Natural killer cell treated with Interleukin-12 subunit alpha and Interleukin-12 subunit beta and Interleukin-15 and Interleukin-18, amount 100 ng/mL, for 72 hours (primary cell): ENCODE measurements at places on chromosomes 7 and 10.

DNA sequence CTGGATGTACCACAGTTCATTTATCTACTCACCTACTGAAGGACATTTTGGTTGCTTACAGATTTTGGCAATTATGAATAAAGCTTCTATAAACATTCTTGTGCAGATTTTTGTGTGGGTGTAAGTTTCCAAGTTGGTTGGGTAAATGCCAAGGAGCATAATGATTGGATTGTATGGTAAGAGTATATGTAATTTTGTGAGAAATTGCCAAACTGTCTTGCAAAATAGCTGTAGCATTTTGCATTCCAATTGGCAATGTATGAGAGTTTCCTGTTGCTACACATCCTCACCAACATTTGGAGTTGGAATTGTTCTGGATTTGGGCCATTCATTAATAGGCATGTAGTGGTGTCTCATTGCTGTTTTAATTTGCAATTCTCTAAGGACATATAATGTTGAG is 33.9 kb upstream of the HYAL4 start:
- no peak for DNase-seq

- DNase-seq, result no peak
Measured at GRCh38 chr10:84088626-84089025, 50.7 kb upstream of the GHITM start.

DNA sequence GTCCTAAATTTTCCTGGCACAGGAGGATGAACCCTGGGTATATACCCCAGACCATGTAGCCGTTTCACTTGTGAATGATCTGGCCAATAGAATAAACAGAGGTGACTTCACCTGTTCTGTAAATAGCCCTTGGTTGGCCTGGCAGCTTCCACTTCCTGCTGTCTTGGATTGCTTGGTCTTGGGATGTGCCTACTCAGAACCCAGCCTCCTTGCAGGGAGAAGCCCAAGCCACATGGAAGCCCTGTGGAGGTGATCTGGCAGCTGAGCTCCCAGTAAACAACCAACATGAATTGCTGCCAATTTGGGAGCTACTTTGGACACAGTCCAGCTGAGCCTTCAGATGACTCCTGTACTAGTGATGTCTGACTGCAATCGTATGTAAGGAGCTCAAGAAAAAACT is 4.8 kb upstream of the RAPGEF5 start:
- no peak for DNase-seq

DNA sequence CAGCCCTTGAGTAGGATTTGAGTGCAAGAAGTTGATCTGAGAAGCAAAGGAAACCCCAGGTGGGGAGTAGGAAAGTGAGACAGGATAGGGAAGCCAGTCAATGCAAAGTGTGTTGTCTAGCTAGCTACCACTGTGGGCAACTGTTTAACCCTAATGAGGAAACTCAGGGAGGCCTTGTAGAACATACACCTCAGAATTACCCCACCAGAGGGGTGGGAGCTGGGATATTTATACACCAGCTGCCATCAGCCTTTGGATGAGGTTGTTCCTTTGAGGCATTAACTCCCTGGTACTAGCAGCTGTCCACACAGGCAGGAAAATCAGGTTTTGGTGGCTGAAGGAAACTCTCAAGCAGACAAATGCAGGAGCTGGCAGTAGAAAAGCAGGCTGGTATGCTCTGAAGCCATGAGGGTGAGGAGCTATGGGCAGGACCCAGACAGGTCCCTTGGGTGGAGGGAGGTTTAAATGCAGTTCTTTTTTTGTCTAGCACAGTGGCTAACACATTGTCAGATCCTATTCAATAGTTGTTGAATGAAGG is 60.1 kb upstream of the ARID5B start:
- DNase-seq, result no peak

- DNase-seq, result no peak
Measured at GRCh38 chr10:33010132-33011037, 52.4 kb upstream of the ITGB1 start.

DNA sequence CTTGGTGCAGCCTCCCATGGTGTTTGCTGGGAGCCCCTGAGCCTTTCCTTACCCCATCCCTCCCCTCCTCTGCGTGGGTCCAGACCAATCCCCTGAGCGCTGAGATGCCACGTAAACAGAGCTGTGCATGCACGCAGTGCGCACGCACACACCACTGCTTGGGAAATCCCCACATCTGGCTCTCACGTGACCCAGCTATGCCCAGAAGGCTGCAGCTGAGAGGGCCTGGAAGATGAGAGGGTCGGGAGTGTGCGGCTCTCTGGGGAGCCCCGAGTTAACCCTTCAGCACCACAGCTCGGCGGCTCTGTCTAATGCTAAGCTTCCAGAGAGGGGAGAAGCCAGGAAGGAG is 177.2 kb downstream of the SH3PXD2A start:
- DNase-seq, result peak; percentile 71

DNA sequence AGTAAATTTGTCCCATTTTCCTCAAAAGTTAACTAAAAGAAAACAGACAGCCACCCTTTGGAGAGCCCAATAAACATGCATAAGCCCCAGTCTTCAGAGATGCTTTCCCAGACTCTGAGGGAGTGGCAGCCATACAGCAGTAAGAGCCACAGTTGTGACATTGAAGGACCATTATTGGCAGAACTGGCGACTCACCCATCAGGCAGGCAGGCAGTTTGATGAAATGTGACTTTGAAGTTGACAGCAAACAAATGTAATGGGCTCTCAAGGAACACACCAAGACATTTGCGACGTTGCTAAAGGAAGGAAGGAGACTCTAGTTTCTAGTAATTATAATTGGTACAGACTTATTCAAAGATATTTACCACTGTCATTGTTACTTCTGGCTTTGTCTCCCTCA is 287.5 kb upstream of the PHYHIPL start:
- DNase-seq, result no peak

DNA sequence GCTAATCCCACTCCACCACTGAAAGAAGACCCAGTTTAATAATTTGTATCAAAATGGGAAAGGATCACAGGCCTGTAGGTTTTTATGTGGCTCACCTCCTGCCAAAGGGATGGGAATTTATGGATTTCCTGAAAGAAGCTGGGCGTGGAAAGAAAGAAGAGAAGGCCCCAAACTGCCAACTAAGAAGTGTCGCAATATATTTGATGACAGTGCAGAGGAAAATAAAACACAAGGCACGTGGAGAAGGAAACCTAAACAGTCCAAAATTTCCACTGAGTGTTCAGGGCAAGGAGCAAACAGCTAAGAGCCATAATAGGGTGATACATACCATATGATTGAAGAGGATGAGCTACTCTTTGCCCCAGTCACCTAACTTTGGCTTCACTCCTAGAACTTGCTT is 667.2 kb downstream of the GATA3 start:
- DNase-seq, result no peak

DNA sequence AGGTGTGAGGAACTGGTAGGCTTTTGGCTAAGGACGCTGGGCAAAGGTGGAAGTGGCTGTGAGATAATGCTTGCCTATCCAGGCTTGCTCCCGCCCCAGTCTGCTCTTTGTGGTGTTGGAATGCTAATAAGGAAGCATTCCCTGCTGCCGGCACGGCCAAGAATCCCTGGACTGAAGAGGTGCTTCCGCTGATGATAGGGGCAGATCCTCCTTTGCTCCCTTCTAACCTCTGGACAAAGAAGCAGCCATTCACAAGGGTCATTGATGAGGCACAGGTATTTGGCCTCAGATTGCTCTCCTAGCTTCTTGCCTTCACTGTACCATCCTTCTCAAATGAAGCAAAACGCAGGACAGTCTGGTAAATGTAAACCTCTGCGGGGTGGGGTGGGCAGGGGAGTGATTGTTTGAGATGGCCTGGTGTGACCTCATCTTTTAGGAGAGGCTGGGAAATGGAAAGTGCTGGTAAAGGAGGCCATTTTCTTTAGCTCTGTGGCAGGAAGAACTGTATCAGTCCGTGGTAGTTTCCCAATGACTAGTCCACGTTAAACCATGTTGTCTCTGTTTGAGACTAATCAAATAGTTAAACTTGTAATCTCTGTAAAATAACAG is 1.7 kb downstream of the PGAM1 start:
- no peak for DNase-seq

DNA sequence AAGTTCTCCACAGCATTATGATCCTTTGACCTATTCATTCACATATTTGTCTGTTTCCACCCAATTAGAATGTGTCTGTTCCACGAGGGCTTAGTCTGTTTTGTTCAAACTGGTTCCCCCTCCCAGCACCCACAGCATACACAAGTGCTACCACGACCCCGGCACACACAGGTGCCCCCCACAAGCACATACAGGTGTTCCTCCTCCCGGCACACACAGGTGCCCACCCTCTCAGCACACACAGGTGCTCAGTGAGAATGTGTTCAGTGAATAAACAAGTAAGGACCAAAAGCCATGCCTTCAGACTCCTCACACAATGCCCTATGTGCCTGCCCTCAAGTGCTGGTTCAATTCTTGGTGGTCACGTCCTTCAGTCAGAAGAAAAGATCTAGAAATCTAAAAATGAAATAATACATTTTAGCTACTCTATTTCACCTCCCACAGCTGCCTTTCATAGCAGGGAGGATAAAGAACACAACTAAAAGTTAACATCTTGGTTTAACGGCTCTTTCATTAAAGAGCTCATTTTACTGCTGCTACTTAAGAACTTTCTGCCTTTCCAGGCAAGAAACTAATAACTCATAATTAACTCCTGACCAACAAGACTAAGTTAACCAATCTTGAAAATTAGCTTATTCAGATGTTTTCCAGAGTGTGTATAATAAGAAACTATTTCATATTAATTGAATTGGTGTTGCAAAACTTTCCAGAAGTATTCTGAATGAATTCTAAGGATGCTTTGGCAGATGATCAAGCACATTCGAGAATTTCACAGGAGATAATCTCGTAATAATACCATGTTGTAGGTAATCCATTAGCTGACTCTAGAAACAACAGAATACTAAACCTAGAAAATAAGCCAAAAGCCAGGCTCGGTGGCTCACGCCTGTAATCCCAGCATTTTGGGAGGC is 2.3 kb downstream of the DNMBP start:
- DNase-seq, result no peak
